T-helper 2 cell (primary cell): ENCODE measurements at places on chromosomes 2 and 18.

- DNase-seq, result no peak
These were observed 71.5 kb upstream of the GPC1 start for GRCh38 chr2:240363746-240364581.

DNA sequence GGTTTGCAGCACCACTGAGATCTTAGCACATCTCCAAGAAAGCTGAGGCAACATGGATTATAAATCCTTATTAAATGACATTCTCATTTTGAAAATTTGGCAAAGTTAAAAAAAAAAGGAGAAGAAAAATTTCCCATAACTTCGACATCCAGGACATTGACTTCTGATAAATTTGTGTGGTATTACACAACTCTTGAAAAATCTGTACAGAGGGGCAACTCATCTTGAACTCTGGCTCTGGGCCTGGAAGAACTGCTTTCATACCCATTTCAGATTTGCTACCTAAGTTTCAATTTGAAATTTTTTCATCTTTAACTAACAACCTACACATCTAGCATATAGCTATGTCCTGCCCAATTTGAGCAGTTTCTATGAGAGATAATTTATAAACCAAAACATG is 118.0 kb upstream of the UGP2 start:
- DNase-seq, result no peak

- no peak for DNase-seq
These were observed 66.4 kb downstream of the MRPS9 start for GRCh38 chr2:105104208-105104731.

- no peak for DNase-seq
These were observed 176.0 kb downstream of the GFPT1 start for GRCh38 chr2:69211048-69211447.

DNA sequence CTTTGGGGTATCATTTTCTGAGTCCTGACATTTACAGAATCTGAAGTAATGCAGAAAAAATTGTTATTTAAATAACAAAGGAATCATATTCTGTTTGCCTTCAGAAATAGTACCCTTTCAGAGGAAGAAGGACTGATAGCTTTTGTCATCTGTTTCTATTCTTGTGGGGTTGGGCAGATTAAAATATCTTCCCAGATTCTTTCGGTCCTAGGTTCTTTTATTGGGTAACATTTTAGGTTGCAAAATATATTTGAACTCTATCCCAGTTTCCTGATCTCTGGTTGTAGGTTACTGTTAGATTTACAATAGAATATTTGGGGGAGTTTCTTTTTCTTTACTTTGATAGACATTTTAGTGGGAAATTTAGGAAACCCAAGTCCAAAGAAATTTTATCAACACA is 550.5 kb downstream of the SPAG16 start:
- no peak for DNase-seq

DNA sequence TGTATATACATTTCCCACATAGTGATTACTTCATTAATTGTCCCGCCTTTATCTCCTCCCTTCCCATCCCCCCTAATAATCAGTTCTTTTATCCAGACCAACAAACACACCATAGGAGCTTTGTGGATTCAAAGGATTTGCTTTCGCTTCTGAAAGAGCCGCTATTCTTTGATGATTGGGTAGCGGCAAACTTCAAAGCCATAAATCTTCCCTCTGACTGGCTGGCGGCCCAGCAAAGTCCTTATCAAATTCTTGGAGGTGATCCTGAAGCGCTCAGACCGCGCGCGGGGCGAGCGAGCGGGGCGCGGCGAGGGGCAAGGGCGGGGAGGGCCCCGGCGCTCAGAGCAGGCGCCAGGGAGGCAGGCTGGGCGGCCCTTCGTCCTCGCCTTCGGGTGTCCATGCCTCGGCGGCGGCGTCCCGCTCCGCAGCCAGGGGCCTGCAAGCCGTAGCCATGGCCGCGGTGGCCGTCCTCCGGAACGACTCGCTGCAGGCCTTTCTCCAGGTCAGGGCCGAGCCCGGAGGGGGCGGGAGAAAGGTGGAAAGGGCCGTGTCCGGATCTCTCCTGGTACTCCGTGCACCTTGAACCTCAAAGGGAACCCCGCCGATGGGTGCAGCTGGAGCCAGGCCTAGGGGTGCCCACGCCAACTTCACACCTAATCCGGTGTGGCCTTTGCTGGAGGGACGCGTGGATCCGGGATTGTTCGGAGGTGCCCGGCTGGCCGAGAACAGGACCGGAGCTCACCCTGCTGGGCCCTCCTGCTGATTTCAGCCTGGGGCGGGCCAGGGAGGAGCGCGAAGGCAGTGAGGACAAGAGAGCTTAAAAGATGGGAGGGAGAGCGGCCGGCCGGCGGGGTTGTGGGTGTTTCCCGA is at the start of gene SP5:
Gene SP5, plus strand, starts transcription at position 276 of the 870 bp plus-strand sequence. Its CDS starts 176 bp downstream, at position 452.
- DNase-seq, result no peak

DNA sequence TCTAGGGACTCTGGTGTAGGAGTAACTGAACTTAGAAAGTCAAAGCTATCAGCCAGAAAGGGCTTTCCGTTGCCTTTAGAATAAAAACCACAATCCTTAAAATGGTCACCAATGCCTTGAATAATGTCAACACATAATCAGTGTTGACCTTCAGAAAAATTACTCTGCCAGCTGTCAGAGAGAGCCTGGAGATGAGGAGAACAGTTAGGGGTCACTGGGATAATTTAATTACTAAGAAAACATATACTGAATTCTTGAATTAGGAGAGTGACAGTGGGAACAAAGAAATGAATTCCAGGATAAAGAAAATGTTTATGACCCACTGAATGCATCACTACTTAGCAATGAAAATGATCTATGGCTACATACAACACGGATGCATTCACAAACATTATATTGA is 23.4 kb upstream of the UGP2 start:
- no peak for DNase-seq

DNA sequence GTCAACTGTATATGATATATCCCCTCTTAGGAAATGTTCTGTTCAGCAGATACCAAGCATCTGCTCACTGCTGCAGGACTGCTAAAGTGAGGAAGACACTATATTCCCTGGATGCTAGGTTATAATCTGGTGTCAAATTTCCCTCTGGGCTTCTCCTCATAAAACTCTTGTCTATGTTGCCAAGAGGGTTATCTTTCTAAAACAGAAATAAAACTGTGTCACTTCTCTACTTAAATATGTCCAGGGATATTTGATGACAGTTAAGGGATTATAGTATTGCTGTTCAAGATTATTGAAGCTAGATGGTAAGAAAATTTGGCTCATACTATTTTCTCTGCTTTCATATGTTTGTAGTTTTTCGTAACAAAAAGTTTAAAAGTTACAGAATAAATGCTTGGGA is 30.5 kb upstream of the SNRNP27 start:
- DNase-seq, result no peak

GRCh38 chr18:31206787-31207381 is 44.2 kb upstream of the DSC1 start:
- DNase-seq, result no peak

DNA sequence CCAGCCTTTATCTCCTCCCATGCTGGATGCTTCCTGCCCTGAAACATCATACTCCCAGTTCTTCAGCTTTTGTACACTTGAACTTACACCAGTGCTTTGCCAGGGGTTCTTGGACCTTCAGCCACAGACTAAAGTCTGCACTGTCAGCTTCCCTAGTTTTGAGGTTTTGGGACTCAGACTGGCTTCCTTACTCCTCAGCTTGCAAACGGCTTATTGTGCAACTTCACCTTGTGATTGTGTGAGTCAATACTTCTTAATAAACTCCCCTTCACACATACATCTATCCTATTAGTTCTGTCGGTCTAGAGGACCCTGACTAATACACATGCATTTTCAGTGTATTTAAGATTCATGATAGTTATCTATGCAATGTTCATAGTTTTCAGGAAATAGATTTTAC is 35.8 kb upstream of the ZNF804A start:
- no peak for DNase-seq

- DNase-seq, result no peak
These were observed 29.2 kb downstream of the GPC1 start for GRCh38 chr2:240464514-240465241.

GRCh38 chr18:33928231-33928630 is 296.5 kb downstream of the NOL4 start:
- DNase-seq, result no peak

GRCh38 chr2:74819702-74820101 is 14.2 kb upstream of the HK2 start:
- DNase-seq, result no peak

GRCh38 chr18:61870151-61870550 is 22.7 kb downstream of the RNF152 start:
- DNase-seq, result no peak

- no peak for DNase-seq
These were observed 40.2 kb upstream of the EML4 start for GRCh38 chr2:42128721-42129486.

- no peak for DNase-seq
These were observed 480.2 kb upstream of the ACVR2A start for GRCh38 chr2:147364597-147364996.

DNA sequence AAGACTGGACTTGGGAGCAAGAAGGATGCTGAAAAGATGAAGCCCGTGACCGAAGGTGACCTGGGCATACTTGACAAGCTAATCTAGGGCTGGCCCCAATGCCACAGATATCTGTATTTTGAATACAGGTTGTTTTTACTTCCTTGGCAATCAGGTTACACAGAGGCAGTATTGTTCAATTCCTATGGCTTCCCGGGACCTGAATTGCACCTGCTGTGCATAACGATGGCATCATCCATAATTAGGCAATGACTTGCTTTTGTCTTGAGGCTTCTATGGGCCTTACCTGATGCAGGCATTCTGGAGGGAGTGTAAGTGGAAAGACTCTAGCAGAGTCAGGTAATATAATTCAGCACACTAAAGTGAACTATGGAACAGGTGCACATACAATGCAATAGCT is 60.6 kb upstream of the CUL3 start:
- no peak for DNase-seq

GRCh38 chr2:230459216-230459615 is 43.2 kb downstream of the SP100 start:
- DNase-seq, result no peak

DNA sequence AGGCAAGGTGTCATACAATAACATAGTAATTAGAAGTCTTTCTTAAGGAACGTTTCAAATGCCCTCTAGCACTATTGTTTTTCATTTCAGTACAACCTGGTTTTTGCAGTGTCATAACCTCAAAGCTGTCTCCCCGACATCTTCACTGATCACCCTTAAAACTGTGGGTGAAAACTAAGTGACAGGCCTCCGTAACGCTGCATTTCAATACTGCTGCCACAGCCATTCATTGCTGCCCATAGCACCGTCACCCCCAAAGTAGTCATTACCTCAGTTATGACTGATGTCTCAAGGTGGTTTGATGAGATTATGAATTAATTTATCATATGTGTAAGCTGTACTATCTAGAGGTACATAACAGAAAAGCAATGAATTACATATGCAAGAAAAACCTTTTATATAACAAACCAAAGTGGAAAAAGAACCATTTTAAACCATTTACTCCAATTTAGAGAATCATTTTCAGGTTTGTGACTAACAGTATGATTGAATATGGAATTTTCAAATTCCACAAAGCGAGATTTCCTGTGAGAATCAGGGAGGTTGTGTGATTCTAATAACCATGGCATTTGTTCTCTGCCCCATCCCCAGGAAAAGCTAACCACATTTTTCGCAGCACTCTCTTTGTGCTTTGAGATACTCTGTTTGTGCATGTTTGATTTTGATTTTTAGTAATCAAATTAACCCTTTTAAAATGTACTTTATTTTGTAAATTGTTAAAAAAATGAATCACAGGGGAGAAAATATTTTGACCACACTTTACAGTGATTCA is 263.0 kb downstream of the PTGR3 start:
- no peak for DNase-seq

DNA sequence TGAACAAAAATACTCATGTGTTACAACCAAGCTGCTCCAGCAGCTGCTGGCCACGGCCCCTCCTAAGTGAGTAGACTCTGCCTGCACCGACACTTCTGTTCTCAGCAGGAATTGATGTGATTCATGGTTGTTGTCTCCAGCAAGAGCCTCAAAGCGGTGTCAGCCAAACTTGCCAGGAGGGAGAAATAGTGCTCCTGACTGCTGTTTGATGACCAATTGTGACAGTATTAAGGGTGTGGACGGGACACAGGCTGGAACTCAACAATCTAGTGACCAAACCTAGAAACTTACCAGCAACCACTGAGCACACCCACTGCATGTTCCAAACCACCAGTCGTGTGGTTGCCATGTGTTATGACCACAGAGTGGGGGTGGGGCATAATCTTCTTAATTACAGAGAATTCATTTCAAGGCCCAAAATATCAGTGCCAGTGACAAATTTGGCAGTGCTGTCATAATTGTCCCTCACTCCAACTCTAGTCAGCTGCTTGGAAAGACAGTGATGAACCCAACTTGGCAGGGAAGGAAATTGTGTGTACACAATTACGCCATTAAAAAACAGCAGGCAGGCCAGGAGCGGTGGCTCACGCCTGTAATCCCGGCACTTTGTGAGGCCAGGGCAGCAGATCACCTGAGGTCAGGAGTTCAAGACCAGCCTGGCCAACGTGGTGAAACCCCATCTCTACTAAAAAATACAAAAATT is 30.4 kb downstream of the FBLN7 start:
- DNase-seq, result no peak

GRCh38 chr18:70956554-70956953 is 667.7 kb downstream of the SOCS6 start:
- no peak for DNase-seq
